Right ventricle myocardium inferior (tissue), 1 donor: ENCODE measurements at places on chromosomes 12 and 14.

- no peak for DNase-seq
Observed at GRCh38 chr14:68658029-68658509, 134.8 kb downstream of the ZFP36L1 start.

- DNase-seq: no peak
Observed at GRCh38 chr14:50233951-50234250, 2.5 kb upstream of the SOS2 start.

GRCh38 chr12:18979401-18980126 is 150.0 kb upstream of the PLEKHA5 start:
- no peak for DNase-seq

GRCh38 chr12:123762715-123763052 is 583 bp downstream of the DNAH10 start:
- no peak for DNase-seq

- no peak for DNase-seq
Observed at GRCh38 chr12:33438025-33438772, 1.4 kb downstream of the SYT10 start.

DNA sequence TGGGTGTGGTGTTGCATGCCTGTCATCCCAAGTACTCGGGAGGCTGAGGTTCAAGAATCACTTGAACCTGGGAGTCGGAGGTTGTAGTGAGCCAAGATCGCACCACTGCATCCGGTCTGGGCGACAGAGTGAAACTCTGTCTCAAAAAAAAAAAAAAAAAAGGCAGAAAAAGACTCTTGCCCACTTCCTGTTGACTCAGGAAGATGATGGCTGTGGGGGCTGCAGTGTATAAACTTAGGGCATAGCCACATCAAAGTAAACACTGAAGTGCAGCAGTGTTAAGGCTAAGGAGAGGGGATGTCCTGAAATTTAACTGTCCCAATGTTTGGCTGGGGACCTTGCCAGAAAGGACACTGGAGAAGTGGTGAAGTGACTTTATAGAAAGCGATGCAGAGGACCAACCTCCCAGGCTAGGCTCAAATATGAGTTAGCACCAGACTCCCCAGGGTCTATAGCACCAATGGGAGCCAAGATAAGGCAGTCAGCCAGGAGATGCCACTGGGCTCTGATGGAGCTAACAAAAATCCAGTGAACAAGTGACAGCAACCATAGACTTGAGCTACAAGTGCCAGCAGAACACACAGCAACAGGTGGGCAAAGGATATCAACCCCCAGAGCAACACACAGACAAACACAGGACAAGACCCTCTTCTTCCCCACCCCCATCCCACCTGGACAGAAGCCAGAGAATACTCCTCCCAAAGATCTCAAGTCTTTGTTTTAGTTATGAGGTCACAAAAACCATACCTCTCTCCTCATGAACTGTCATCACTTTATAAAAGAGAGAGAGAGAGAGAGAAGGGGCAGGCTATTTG is 28.0 kb downstream of the NELL2 start:
- no peak for DNase-seq

DNA sequence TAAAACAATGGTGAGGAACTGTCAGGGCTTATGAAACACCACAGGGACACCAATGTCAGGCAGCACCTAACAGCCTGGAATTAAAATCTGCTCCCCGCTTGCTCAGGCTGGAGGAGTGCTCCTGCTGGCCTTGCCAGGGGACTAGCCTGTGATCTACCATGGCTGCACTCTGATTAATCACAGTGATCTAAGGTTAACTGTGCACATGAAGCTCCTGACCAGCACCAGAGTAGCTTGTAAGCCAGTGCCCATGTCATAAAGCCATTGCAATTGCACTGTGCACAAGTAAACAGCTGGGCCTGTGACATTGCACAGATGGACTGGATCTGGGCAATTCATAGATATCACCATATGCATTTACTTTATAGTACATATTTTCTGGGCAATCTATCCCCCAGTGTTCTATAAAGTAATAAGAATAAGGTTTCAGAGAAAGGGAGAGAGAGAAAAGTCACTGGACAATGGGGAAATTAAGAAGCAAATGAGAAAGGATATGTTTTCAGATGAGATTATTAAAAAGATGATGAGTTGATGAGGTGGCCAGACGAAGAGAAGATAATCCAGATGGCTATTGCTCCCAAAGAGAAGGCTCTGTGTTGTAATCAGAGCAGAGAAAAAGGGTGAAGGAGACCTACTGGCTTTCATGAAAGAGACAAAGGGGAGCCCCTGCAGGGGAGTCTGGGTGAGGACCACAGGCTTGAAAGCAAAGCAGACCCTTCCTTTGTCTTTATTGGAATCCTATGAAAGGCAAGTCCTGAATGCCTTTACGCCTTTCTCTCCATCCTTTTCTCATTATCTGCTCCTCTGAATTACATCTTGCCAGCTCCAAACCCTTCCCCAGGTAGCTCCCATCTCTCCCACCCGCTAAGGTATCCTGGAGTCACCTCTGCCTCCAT is 145.8 kb downstream of the SLC38A6 start:
- no peak for DNase-seq

DNA sequence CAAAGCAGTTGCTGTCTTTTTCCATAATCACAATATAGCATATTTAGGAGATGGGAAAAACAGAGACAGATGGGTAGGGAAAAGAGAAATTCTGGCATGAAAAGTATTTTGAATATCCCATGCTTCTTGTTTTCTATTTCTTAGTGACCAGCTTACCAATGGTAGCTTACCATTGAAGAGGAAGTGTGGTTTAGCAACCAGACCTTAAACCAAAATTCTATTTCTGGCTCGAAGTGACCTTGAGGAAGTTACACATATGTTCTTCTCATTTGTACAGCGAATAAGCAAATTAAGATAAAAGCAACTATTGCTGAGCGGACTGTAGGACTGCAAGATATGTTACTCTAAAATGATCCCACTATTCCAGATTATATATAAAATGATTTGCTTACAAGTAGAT is 82.9 kb downstream of the FGD4 start:
- DNase-seq: no peak
